Activated CD4-positive, alpha-beta T cell treated with anti-CD3 and anti-CD28 coated beads, Interleukin-2, amount 50 U/mL, for 1 hour (primary cell): ENCODE measurements at places on chromosomes 16 and 17.

DNA sequence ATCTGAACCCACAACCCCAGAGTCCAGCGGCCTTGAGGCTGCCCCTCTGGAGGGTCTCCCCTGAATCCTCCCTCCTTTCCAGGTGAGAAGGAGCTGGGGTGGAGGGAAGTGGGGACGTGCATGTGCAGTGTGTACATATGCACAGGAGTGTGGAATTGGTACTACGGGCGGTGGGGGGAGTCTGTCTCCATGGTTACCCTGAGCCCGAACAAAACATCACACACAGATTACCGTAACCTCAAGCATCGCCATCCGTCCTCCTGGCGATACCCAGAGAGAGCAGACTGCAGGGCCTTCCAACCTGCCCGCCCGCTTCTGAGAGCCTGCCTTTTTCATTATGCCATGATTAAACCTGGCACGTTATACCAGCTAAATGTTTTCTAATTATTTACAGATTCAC lies 25.1 kb downstream of the GSG1L start:
- no peak for DNase-seq

- no peak for DNase-seq
Measured at GRCh38 chr16:86984343-86984742, 332.8 kb downstream of the C16orf95 start.

DNA sequence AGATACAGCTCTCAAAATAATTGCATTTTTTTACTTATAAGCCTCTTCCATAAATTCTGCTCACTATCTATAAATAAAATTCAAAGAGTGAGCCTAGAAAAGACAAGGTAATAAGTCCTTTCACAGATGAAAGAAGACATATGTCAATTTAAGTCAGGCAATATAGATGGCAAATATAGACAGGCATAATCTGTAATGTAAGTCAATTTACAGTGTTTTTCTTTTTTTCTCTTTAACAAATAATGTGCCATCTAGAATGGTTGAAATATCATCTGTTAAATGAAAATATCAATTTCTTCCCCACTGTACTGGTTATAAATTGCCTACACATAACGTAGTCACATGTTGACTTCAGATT lies 1409.2 kb upstream of the GOT2 start:
- DNase-seq: no peak

DNA sequence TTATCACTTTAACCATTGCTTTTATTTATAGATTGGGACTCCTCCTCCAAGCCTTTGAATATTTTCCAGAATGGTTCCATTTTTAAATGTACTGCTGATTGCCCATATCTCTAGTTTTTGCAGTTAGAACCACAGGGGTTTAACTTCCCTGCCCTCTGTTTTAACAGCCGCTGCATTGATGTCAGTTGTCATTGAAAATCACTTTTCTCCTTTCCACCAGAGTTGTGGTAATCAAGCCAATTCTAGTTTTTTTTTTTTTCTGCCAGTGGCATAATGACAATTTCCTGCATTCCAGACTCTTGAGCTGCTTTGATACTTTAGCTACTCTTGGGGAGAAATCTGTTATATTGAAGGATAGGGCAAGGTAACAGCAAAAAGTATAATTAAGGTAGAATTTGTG lies 91.5 kb downstream of the HS3ST4 start:
- no peak for DNase-seq

GRCh38 chr17:33021731-33022408 lies 30.2 kb downstream of the SPACA3 start:
- no peak for DNase-seq
